Breast epithelium (tissue), 4 donors: ENCODE measurements at places on chromosomes 2 and 18. TPM values are rescaled to one million over a fixed set of nuclear protein-coding genes. Genes with fewer than 3 reads are reported as not detected.

CD8A gene
- total RNA-seq: 3.2 TPM

DNA sequence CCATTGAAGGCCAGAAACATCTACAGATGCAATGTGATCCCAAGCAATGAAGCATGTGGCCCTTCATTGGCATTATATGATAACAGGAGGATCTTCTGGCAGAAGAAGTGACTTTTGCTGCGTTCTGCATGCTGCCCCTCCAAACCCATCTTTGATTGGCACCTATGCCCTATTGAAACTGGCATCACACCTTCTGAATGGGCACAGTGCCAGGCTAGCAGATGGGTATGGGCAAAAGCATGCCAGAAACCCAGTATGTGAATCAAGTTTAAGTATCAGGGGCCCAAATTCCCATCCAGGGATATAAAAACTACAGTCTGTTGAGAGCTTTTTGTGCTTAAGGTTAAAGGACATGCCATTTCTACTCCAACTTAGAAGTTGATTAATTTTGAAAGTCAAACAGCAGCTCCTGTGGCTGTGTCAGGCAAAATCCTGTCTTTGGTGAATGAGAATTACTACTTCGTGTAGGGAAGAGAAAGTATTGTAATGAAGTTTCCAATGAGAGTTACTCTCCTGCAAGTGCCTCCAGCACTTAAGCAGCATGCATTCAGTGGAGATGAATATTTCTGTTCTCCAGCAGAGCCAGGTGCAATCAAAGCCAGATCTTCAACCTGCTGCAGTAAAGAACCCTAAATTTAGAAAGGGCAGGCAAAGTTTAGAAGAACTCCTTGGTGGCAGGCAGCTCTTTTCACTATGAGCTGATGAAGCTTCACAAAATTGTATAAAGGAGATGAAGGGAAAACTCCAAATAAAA is 8.6 kb downstream of the VRK2 start:
- DNase-seq: no peak

GRCh38 chr2:47250586-47251403 is 95.7 kb upstream of the STPG4 start:
- DNase-seq: no peak

DNA sequence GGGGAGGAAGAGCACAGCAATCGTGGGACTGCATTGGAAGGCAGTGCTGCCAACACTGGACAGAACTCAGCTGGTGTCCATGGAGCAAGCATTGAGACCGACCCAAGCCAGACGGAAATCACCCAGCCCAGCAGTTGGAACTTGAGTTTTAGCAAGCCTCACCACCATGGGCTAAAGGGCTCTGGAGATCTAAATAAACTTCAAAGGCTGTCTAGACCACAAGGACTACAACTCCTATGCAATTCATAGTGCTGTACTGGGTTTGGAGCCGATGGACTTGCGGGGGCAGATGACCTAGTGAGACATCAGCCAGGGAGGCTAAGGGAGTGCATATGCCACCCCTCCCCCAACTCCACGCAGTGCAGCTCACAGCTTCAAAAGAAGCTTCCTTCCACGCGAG is 243.6 kb upstream of the SLC39A10 start:
- DNase-seq: no peak
